Amniotic epithelial cell (primary cell): ENCODE measurements at places on chromosomes 2 and 18.

GRCh38 chr2:86487062-86487461, 45.9 kb downstream of the KDM3A start:
- no peak for DNase-seq

DNA sequence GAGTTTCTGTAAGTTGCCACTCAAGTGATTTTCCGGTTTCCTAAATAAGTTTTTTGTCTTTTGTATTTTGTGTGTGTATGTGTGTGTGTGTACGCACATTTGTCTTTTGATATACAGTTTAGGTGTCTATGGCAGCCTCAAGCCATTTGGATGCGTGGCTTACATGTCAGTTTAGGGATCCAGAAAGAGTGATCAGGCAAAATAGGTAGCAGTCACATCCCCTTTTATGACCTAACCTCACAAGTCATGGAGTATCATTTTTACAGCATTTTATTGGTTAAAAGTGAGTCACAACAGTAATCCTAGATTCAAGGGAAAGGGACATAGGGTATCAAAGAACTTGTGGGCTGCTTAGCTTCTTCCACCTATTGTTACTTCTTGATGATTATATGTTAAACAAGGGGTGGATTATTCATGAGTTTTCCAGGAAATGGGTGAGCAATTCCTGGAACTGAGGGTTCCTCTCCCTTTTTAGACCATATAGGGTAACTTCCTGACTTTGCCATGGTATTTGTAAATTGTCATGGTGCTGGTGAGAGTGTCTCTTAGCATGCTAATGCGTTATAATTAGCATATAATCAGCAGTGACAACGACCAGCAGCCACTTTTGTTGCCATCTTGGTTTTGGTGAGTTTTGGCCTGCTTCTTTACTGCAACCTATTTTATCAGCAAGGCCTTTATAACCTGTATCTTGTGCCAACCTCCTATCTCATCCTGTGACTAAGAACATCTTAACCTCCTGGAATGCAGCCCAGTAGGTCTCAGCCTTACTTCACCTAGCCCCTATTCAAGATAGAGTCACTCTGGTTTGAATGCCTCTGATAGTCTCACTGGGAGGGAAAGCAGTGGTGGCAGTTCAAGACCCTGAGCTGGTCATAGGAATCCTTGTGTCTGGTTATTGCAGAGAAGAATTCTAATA, 8.6 kb upstream of the SOCS6 start:
- peak; percentile 69 for DNase-seq

DNA sequence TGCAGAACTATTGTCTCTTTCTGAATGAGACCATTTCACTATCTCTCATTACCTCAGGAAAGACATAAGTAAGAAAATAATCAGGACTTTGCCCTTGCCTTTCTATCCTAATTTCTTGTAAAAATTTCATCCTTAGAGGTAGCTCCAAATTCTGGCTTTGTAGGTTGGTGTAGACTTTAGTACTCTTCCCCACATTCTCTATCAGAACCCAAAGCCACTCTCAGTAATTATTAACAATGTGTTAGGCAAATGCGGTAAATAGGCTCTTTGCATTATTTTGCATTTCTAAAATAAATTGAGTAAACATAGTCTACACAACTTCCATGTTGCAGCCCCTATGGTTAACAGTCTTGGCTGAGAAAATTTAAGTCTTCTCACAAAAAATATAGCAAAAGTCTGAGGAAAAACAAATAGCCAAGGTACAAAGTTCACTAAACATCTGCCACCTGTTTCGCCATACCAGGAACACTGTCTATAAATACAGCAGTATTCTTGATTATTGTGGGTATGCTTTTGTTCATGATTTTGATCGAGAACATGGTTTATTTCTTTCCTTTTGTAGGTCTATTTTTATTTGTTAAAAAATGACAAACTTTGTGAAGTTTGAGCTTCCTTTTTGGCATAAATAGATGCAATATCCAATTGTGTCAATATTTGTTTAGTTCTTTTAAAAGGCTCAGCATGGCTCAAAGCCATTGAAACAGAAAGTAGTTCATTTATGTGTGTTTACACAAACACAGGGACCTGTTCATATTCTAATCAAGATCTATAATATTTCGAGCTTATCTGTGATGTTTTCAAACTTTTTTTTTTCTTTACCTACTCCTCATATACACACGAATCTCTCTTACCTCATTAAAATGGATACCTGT, 1061.5 kb downstream of the CNTNAP5 start:
- no peak for DNase-seq

GRCh38 chr2:128236491-128237035, 82.1 kb downstream of the HS6ST1 start:
- peak; percentile 96 for DNase-seq

- DNase-seq = peak; percentile 73
These were observed 62.2 kb downstream of the RBMS1 start for GRCh38 chr2:160431441-160431840.

- DNase-seq = no peak
These were observed 34.7 kb upstream of the ADAM23 start for GRCh38 chr2:206408323-206409320.

GRCh38 chr2:205722283-205722918, 40.1 kb downstream of the NRP2 start:
- peak; percentile 28 for DNase-seq

GRCh38 chr2:73235315-73236028, 1.4 kb downstream of the CCT7 start:
- peak; percentile 5 for DNase-seq

GRCh38 chr2:70304498-70304897, 2.6 kb upstream of the FAM136A start:
- DNase-seq = no peak

DNA sequence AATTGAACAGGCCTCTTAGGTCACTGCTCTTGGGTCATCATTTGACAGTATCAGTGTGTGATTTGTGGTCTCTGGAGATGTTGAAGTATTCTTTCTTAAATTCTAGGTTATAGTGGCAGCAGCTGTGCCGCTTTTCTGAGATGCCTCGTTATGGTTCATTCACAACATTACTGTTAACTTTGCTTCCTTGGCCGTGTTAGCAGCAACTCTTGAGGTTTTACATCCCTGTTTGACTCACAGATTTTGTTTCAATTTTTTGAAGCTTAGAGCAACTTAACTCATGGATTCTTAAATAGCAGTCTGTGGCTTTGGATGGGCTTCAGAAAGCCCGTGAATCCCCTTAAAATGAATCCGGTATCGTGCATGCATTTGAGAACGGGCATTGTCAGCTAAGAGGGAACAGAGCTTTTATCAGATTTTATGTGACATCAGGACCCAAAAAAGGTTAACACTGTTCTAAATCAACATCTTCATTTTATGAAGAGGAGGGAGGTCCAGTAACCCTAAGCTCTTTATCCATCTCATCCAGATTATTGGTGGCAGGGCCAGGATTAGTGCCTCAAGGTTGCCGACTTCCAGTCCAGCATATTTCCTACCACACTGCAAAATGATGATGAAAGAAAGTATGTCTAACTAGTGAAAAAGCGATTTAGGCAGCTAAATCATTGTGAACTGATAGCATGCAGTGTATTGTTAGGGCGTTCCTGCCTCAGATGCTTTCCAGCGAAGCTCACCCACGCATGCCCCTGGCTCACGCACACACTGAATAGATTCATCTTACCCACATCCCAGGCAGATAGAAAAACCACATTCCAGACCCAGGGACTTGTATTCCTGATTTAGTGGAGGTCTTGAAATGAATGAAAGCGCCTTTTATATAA, 5.1 kb downstream of the TRIB2 start:
- DNase-seq = peak; percentile 99

DNA sequence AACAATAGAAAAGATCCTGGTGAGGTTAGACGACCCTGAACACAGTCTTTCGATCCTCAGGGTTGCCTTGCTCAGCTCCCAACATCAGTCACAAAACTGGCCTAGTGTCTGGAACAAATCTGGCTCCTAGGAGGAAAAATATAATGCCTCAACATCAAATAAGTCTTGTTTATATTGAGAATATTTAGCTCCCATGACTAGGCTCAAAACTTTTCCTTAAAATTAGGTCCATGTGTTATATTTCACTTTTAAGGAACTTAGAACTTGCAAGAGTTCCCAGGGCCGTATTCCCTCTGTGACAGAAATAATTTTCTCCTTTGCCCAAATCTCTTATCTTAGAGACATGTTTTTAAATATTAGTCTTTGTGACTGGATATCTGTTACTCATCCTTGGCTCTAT, 819.7 kb upstream of the ZEB2 start:
- DNase-seq = no peak

DNA sequence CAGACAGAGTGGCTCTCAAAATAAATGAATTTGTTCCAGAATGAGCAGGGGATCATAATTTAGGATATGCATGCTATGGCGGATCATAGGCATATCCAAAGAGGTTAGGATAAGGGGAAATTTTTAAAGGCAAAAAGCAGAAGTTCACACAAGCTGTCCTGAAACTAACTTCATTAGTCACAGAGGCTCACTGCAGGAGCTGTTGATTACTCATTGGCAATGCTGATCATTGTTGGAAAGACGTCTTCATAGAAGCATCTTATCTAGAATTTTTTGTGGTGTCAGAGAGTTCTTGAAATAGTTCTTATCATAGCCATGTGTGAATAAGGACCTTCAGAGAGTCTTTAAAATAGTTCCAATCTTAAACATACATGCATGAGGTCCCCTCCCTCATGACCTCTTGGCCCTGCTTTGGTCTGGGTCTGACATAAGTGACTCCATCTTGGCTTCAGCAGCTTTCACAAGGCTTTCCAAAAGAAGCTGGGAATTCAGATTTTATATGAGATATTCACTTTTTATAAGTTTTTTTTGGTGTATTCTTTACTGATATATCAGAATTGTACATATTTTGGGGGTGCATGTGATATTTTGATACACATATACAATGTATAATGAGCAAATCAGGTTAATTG, 7.5 kb upstream of the CCDC195 start:
- DNase-seq = peak; percentile 9

DNA sequence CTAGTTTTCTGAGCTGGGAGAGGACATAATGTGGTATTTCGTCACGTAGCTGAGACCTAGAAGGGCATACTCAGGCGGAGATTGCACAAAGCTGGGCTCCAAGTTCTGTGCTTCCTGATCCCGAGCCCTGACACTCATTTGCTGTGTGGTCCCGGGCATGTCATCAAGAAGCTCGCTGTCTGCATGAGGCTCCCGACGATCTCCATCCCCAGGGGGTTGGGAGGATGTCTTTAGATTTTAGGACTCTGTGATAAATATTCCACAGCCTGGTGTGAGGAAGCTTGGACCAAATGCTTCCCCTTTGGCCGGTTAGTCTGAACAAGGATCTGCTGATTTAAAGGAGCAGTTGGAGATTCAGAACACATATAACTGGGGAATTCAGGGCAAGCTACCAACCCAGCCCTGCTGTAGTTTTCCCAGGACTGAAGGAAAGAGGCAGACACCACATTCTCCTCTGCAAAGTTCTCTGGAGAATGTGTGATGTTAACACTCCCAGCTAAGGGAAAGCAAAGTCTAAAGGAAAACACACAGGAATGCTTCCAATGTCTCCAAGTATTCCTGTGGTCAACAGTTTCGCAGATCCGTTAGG, 2.3 kb downstream of the KCNE4 start:
- DNase-seq = peak; percentile 87

DNA sequence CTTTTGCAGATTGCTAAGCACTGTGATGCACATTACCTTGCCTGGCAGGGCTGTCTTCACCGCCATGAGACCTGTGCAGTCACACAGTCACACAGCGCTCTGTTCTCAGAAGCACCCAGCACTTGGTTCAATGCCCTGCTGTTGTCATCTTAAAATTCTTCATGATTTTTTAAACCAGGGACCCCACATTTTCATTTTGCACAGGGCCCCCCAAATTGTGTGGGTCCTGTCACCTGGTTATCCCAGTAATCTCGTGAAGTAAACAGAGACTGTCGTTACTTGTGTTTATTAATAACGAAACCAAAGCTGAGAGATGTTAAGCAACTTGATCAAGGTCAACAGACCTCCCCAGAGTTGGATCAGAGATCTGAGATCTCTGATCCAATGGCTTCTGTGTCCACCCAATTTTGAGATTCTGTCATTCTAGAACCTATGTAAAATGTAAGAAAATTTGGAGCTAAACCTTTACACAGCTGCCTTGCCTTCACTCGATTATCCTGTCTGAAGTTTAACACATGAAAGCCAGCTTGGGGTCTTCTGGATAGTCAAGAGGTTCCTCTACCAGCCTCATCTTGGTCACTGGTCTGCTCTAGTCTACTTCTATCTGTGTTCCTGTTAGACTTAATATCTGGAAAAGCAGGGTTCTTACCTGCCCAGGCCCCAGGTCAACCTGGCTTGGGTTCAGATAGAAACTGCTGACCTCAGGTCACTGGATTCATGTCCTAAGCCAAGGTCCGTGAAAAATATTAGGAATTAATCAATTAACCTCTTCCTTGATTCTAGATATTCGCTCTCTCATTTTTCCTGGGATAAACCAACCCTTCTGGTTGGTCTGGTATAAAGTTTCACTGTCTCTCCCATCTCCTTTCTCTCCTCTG, 13.7 kb upstream of the TTC39C start:
- no peak for DNase-seq

DNA sequence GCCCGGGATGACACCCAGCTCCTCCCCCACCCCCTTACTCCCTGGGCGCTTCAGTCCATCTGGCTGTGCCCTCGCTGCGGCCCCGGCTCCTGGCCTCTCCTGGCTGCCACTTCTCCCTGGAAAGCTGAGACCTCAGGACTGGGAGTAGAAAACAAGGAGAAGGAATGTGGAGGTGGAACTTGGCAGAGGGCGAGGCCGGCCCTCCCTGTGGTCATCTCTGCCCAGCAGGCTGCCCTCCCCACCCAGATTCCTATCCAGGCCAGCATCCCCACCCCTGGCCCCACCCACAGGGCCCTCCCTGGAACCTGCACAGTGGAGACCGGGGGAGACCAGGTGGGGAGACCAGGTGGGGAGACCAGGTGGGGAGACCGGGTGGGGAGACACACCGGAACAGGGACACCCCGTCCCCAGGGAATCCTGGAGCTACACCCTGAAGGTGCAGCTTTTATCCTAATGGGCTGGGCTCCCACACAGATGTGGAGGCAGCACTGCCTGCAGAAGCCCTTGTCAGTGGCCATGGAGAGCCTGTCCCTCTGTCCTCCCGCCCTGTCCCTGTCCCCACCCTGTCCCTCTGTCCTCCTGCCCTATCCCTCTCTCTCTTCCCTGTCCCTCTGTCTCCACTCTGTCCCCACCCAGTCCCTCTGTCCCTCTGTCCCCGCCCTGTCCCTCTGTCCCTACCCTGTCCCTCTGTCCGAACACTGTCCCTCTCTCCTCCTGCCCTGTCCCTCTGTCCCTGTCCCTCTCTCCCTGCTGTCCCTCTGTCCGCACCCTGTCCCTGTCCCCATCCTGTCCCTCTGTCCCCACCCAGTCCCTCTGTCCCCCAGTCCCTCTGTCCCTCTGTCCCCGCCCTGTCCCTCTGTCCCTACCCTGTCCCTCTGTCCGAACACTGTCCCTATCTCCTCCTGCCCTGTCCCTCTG, 157.1 kb downstream of the PXDN start:
- peak; percentile 39 for DNase-seq

DNA sequence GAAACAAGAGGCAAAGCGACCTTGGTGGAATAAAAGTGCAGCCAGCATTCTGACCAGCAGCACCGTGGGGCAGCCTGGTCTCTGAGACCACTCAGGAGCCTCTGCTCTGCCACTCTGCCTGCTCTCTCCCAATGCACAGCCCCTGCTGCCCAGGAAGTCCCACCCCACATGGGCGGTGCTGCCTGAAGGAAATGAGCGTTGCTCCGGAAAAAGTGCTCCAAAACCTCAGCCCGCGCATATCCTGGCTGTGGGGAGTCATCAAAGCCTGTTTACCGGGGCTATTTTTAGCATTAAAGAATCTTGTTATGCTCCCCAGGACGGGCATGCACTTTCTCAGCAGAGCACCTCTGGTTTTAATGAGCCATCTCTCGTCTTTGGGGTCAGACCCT, 54.5 kb downstream of the EPAS1 start:
- no peak for DNase-seq

GRCh38 chr2:98701230-98701629, 29.7 kb downstream of the MGAT4A start:
- DNase-seq = peak; percentile 3

GRCh38 chr2:50401772-50402653, 629.9 kb downstream of the NRXN1 start:
- DNase-seq = peak; percentile 48
